ENCODE measurements at places on chromosomes 7 and 10. TPM values are rescaled to one million over a fixed set of nuclear protein-coding genes. Genes with fewer than 3 reads are reported as not detected.

HSPA12A gene
- total RNA-seq, result 6.0 TPM

ZMYND11 gene
- total RNA-seq, result 58.3 TPM

NPC1L1 gene
- not detected for total RNA-seq

NAT16 gene
- not detected for total RNA-seq

PDZD7 gene
- 0.11 TPM for total RNA-seq

XRCC2 gene
- total RNA-seq, result 0.07 TPM

LRRC27 gene
- 6.1 TPM for total RNA-seq

CD36 gene
- 275 TPM for total RNA-seq

ITGA8 gene
- total RNA-seq, result 14.8 TPM

THNSL1 gene
- 1.7 TPM for total RNA-seq

PRPS1L1 gene
- total RNA-seq, result not detected

LANCL2 gene
- total RNA-seq, result 7.5 TPM

SMO gene
- 1.2 TPM for total RNA-seq

CYP2C8 gene
- total RNA-seq, result not detected

CYP2E1 gene
- total RNA-seq, result 14.0 TPM

ZNF503 gene
- 1.8 TPM for total RNA-seq

IGF2BP3 gene
- 0.51 TPM for total RNA-seq

EBF3 gene
- 8.0 TPM for total RNA-seq

TAS2R4 gene
- 0.09 TPM for total RNA-seq

AUTS2 gene
- 5.7 TPM for total RNA-seq

MORN4 gene
- total RNA-seq, result 1.1 TPM

CRHR2 gene
- total RNA-seq, result 0.52 TPM

EXOC4 gene
- total RNA-seq, result 36.9 TPM

CHAT gene
- total RNA-seq, result not detected

SAMD9 gene
- total RNA-seq, result 0.89 TPM

CRYGN gene
- total RNA-seq, result not detected

DGKI gene
- total RNA-seq, result 0.07 TPM

CRCP gene
- 21.3 TPM for total RNA-seq

MYL10 gene
- not detected for total RNA-seq

UCMA gene
- not detected for total RNA-seq

CDHR1 gene
- not detected for total RNA-seq

EPHB6 gene
- total RNA-seq, result 2.0 TPM

CFAP58 gene
- not detected for total RNA-seq

ZNF22 gene
- total RNA-seq, result 3.6 TPM

SOSTDC1 gene
- total RNA-seq, result not detected

SPDYE6 gene
- not detected for total RNA-seq

ANKRD1 gene
- total RNA-seq, result 168 TPM

SDK1 gene
- 1.8 TPM for total RNA-seq

MRLN gene
- 205 TPM for total RNA-seq

PNLIPRP2 gene
- not detected for total RNA-seq

MEIG1 gene
- not detected for total RNA-seq

OPALIN gene
- total RNA-seq, result not detected

CALHM1 gene
- total RNA-seq, result not detected

TSPAN15 gene
- 8.6 TPM for total RNA-seq

UNCX gene
- not detected for total RNA-seq

TMEM213 gene
- total RNA-seq, result not detected

HHEX gene
- total RNA-seq, result 0.84 TPM

ELN gene
- total RNA-seq, result 14.8 TPM

ABCB1 gene
- total RNA-seq, result 0.56 TPM

ASIC3 gene
- 2.2 TPM for total RNA-seq

PDZD8 gene
- total RNA-seq, result 25.0 TPM

BAMBI gene
- total RNA-seq, result 0.31 TPM

AKR1C4 gene
- total RNA-seq, result not detected

CPA2 gene
- total RNA-seq, result not detected

Measured in gastrocnemius medialis (tissue), 4 donors.